ENCODE measurements at places on chromosomes 4 and X.

DNA sequence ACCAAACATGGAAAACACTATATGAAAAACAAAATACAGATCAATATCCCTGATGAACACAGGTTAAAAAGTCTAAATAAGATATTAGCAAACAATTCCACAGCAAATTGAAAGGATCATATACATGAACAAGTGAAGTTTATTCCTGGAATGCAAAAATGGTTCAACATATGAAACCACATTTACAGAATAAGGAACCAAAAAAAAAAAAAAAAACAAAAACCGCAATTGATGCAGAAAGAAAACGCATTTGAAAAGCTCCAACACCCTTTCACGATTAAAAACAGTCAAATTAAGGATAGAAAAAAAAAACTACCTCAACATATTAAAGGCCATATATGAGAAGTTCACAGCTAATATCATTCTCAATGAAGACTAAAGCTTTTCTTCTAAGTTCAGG lies 45.4 kb upstream of the STS start:
- DNase-seq = no peak

DNA sequence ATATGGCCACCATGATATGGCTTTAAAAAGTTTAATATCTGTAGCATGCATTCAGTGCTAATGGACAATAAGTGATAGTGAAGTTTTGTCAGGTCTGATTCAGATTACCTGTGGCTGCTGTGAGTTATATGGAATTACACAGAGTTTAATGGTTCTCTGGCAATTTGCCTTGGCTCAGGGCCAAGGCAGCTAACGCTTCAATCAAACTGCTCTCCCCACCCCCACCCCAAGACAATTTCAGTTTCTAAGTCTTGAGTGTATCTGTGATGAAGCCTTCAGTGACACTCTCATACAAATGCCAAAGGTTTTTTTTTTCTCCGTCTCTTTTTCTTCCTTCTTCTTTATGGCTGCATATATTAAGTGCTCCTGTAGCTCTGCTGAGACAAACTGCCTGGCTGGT lies 106.6 kb downstream of the SHROOM4 start:
- no peak for DNase-seq

DNA sequence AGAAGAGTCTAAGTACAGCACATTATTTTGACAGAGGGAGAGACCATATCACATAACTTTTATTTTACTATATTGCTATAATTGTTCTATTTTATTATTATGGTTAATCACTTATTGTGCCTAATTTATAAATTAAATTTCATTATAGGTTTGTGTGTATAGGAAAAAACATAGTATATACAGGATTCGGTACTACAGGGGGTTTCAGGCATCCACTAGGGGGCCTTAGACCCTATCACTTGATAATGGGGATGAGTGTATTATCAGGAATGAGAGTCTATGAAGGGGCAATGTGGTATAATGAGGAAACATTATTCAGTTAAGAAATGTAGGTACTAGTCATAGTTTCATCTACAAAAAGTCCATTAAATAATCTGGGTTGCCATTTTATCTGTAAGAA lies 833.1 kb downstream of the C4orf33 start:
- DNase-seq = no peak

GRCh38 chr4:182881914-182882313 lies 35.3 kb downstream of the DCTD start:
- no peak for DNase-seq

GRCh38 chrX:10794203-10794630 lies 173.8 kb upstream of the MID1 start:
- DNase-seq = no peak

- no peak for DNase-seq
Observed at GRCh38 chrX:38249965-38250364, 29.3 kb upstream of the SRPX start.

DNA sequence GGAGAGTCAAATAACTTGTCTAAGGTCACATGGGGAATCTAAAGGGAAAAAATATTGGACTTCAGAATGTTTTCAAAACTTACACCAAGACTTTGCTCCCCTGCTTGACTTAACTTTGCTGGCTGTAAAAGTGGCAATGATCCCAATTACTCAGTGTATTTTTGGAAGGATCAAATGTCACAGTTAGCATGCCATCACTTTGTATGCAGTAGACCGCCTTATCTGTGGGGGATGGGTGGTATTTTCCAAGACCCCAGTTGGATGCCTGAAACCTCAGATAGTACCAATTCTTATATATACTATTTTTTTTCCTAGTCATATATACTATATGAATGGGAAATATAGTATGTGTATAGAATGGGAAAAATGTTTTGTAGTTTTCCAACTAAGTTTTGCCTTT lies 53.4 kb downstream of the COL4A6 start:
- DNase-seq = no peak

DNA sequence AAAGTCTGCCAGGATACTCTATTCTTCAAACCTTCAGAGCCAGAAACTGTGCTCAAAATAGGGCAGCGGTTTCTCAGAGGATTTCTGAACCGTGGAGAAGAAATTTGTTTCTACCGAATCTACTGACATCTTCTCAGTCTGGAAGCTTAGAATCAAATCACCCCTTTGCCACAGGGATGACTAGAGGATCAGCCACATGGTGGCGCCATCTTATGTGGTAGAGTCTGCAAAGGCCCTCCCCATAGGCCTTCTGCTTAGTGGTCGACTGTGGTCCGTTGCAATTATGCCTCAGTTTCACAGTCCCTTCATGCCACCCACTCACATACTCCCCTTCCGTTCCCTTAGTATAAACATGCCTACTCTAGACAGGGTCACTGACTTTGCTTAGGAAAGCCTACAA lies 680.7 kb upstream of the SPANXN1 start:
- no peak for DNase-seq

DNA sequence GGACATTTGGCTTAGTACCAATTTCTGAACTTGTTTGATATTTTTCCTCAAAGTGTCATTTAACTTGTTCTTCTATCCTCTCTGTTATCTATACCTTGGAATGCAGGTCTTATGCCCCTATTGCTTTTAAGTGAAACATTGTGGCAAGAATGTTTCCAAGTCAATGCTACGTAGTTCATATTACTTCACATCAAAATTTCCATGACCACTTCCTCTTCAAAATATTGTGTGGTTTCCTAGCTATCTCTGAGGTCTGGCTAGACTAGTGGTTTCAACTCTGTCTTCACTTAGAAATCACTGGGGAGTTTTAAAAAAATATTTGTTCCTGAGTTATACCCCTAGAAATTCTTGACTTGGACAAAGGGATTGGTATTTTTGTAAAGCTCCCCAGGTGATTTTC lies 20.2 kb upstream of the RASGEF1B start:
- no peak for DNase-seq

DNA sequence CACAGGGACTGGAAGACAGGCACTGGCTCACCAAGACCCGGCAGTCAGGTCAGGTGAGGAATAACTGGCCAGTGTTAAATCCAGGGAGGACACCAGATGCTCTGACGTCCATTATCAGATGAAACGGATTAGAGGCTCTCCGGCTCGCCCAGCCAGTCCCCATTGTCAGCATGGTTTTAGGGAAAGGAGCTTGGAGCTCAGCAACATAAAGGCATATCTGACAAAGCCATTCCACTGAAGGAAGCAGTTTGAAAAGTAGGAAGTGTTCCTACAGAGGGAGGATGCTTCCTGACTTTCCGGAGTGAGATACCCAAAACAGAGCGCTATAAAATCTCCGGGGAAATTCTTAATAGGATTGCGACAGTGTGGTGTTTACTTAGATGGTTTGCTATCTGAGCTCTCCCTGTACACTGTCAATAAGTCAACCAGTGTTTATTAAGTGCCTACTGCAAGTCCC lies 14.8 kb downstream of the NDNF start:
- no peak for DNase-seq

DNA sequence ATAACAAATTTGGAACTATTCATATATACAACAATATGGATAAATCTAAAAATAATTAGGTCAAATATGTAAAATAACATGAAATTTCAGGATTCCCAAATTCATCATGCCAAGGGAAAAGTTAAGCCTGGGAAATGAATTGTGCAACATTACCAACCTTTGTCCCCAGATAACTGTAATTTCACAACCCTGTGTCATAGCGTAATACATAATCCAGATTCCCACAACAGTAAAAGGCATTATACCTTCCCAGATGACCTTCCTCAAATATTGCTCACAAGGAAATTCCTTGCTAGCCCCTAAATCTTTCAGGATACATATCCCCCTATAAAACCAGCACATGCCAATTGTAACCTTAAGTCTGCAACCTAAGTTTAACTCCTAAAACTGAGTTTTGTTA lies 32.9 kb upstream of the RAB40A start:
- DNase-seq = no peak

DNA sequence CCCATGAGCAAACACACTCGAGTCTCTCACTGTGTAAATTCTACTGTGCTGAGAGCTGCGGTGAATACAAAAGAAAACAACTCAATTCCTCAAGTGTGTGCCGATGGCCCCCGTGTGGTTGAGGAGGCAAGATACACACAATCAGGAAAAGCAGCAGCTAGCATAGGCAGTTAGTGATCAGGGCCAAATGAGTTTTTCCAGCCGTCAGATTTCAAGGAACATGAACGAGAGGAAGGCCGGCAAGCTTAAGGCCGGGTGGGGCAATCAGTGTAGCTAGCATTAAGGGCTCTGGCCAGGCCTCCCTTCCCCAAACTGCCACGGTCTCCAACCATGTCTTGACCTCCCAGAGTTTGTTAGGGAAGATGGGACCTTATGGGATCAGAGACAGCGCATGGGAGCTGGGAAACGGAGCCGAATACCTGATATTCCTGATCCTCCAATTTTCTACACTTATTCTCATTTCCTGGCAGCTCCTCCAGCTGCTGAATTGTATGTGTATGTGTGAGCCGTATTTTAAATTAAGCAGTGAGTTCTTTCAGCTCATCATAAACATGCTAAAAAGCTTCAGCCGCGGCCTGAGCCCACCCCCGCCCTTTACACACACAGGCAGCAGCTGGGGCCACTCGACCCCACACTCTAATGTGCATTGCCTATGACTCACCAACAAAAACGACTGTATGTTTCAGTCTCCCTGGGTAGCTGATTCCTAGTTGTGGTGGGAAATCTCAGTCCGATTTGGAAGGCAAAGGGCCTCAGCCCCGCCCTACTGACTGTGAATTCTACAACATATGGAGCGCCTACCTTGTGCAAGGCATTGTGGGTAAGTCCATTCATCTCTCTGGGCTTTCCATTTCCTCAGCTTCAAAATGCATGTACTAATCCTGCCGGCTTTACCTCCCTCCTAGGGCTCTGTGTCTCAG lies 59.9 kb downstream of the RTL9 start:
- no peak for DNase-seq

DNA sequence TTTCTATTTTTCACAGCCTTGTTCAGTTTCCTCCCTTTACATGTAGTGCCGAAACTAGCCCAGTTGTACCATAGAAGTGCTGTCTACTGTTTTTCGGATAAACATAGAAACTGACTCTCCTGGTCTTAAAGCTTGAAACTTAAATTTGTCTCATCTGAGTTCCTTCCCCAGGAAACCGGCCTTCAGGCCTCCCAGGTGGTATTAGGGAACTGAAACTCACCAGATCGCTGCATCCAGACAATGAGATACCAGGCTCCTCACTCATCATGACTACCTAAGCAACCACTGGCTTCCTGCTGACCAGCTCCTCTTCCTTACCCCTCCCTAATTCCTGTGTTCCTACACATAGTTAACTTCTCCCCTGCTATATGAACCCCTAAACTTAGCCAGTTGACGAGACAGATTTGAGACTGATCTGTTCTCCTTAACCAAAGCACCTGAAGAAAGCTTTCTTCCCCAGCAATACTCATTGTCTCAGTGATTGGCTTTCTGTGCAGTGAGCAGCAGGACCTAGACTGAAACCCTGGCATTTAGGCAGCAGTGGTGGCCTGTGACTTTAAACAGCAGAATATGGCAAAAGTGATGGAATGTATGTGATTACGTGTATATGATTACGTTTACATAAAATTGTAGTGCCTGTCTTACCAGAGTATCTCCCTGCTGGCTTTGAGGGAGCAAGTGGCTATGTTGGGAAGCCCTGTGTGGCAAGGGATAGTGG lies 959.1 kb upstream of the LCORL start:
- DNase-seq = no peak

DNA sequence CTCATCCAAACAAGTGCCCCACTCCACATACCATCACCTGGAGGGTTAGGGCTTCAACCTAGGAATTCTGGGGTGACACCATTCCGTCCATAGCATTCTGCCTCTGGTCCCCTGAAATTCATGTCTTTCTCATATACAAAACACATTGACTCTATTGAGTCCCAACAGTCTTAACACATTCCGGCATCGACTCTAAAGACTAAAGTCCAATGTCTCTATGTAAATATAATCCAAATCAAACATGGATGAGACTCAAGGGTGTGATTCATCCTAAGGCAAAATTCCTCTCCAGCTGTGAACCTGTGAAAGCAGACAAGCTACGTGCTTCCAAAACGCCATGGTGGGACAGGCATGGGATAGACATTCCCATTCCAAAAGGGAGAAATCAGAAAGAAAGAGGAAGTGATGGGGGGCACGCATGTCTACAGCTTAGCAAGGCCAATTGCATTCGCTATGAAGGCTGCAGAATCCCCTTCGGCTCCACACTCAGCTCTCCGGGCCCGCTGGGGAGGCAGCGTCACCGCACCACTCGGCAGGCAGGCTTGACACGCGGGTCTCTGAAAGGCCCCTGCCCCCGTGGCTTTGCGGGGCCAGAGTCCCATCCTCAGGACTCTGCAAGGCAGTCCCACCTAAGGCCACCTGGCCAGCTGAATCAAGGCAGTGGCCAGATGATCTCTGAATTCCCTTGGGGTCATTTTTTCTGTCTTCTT lies 53.2 kb downstream of the ADRA2C start:
- DNase-seq = no peak

DNA sequence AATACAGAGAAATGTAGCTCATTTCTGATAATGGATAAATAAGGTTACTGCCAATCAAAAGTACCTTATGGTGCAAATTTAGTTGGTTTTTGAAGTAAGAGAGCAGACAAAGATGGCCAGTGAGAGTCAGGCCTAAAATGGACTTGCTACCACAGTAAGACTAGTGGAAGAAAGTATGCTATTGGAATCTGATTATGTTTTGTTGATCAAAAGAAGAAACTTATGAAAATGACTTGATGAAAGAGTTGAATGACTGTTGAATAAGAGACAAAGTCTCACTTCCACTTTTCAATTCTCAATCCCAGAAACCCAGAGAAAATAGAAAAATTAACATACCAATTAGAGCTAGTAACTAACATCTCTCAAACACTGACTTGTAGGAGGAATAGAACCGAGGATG lies 737.8 kb upstream of the INTU start:
- no peak for DNase-seq

- DNase-seq = no peak
Observed at GRCh38 chr4:152950402-152951274, 14.5 kb downstream of the FHDC1 start.

DNA sequence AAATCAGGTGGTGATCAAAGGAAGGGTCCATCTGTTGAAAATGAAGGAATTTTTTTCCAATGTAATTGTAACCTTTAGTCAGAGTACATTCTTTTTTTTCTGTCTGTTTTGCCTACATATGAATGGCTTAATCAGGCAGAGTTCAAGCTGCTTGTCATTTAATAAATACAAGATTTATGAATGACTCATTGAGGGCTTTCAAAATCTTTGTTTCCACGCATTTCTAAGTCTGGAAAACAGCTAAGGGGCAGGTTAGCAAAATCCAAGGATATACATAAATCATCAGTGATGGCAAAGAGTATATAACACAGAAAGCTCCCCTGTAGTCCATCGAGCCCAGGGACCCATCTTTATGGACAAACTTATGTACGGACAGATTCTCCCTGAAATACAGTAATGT lies 1.8 kb downstream of the CA5B start:
- no peak for DNase-seq

- no peak for DNase-seq
Observed at GRCh38 chrX:67724359-67725110, 180.7 kb downstream of the AR start.

GRCh38 chr4:184616633-184617551 lies 32.4 kb downstream of the CASP3 start:
- DNase-seq = no peak

- DNase-seq = no peak
Observed at GRCh38 chr4:41006141-41006540, 208.2 kb downstream of the APBB2 start.
